Activated T-helper 1 cell treated with Interleukin-2 at 50 U/mL for 16 hours (primary cell): ENCODE measurements at places on chromosomes 2 and 18.

DNA sequence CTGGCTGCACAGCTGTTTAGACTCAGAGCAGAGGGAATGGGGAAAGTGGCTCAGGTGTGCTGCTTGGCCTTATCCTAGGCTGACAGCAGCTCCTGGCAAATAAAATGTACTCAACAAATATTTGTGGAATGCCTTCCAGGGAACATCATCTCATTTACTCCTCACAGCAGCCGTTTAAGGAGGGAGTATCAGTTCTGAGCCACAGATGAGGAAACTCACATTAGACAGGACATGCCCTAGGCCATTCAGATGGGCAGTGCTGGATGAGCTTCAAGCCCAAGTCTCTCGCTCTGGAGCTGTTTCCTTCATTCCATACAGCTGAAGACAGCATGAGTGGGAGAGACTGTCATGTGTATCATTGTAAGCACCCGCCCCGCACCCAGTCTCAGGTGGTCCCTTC, 129.6 kb upstream of the CNGA3 start:
- no peak for DNase-seq

DNA sequence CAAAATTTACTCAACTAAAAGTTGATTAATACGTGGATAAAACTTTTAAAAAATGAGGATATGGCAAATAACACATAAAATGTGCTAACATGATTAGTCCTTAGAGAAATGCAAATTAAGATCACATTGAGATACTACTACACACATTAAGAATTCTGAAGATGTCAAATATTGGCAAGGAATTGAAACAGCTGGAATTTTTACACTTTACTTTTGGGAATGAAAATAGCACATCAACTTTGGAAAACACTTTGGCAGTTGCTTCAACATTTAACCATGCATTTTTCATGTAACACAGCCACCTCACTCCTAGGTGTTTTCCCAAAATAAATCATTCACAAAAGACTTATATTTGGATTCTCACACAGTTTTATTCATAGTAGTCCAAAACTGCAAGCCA, 687.9 kb upstream of the SETBP1 start:
- no peak for DNase-seq

- DNase-seq = no peak
Measured at GRCh38 chr2:19507137-19507536, 148.7 kb upstream of the OSR1 start.

- no peak for DNase-seq
Measured at GRCh38 chr2:173983391-173983871, 18.3 kb upstream of the SP3 start.

DNA sequence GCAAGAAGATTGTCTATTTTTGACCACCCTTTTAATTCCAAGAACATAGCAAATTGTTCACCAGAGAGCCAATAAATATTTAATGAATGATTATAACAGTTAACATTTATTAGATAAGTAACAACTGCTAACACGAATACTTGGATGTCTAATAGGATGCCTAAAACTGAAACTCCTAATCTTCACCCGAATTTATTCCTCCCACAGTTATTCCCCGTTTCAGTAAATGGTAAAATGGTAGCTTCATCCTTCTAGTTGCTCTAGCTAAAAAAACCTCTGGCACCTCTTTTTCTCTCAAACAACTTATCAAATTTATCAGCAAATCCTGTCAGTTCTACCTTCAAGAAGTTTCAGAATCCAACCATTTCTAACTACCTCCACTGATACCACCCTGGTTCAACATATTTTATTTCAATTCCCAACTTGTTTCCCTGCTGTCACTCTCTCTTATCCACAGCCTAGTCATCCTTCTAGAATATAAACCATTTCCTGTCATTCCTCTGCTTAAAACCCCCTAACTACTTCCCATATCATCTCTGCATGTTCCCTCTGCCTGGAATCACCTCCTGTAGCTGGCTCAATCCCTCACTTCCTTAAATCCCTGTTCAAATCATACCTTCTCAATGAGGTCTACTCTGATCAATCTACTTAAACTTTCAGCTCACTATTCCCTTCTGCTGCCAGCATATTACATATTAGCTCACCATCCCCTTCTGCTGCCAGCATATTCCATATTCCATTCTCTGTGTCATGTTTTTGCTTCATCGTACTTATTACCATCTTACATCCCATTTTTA, 93.8 kb downstream of the ROCK2 start:
- no peak for DNase-seq

DNA sequence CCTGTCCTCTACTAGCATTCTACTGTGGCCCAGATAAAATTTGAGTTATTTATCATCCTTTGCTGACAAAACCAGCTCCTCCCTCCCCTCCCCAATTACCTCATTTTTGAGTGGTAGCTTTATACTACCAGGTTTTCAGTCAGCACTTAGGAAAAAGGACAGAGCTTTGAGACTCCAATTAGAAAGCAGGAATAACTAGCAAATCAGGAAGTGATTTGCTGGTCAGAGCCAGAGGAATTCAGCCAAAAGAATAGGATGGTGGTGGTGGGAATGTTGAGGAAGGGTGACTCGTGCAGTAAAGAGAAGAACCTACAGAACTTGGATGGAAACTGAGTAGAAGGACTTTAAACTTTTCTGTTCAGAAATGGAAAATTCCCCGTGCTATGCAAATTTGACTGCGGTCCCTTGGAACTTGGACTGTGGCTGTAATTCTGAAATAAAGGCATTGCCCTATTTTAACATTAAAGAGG, 3.7 kb downstream of the MYL12B start:
- DNase-seq = no peak

- no peak for DNase-seq
Measured at GRCh38 chr2:218645126-218645525, 14.3 kb downstream of the ZNF142 start.

DNA sequence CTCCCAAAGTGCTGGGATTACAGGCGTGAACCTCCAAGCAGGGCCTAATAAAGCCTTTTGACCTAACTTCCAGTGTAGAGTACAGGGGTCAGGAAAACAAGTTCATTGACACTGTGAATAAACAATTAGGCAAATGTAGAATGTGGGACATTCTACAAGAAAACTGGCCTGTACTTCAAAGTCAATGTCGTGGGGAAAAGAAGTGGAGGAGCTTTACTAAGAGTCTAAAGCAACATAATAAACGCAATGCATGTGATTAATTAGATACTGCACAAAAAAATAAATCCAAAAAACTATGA, 3.6 kb upstream of the RRM2 start:
- no peak for DNase-seq

DNA sequence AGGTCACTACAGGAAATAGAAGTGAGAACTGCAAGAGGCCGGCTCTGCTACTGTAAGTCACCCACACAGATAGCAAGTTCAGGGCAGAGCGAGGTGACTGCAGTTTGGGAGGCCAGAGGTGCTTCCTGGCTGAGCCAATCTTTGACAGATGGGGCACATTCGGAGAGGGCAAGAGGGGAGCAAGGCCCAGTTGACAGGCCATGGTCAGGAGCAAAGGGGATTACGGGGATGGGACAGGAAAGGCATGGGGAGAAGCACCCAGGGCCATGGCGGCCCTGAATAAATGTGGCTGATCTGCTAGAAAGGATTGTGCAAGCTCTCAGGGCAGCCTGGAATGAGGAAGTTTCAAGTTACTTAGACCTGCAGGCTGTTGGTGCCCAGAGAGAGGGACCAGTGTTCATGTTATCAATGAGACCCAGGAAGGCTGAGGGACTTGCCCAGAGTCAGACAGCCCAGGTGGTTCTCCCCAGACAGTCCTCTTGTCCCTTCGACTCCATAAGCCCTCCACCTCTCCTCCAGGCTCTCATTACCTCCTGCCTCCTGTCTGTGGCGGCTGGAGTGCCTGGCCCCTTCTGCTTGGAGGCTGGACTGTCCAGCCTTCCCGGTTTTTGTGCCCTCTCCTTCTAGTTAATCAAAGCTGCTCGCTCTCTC, 123.3 kb downstream of the CTIF start:
- no peak for DNase-seq

GRCh38 chr18:44817831-44818473, 137.3 kb downstream of the SETBP1 start:
- DNase-seq = no peak

DNA sequence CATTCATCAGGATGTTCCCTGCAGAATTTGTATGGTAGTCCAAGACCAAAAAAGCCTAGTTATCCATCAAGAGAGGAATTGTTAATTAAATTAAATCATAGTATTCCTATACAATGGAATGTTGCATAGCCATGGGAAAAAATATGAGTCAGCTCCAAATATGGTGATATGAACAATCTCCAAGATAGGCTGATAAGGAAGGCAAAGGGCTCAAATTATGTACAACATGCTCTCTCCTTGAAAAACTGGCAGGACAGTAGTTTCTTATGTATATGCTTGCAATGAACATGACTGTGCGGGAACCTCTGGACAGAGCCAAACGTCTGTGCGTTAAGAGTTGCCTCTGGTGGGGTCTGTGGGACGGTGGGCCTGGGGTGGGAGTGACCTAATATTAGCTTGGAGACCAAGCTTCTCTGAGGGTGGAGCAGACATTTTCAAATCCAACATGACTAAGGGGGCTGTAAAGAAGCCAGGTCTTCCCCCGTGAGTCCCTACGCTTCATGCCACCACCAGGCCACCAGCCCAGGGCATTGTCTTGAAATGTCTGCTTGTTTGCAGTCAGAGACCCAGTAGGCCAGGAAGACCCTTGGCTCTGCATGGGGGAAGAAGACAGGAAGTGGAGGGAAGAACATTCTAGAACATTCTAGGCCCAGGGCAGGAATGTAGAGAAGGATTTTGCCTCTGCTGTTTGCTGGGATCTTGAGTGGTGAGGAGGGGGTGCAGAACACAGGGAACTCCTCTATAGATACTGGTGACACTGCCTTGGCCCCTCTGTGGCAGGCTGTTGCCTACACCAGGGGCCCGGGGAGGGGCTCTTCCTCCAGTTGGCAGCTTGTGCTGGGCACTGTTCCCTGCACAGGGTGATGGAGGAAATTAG, 244.0 kb upstream of the HS6ST1 start:
- DNase-seq = no peak

DNA sequence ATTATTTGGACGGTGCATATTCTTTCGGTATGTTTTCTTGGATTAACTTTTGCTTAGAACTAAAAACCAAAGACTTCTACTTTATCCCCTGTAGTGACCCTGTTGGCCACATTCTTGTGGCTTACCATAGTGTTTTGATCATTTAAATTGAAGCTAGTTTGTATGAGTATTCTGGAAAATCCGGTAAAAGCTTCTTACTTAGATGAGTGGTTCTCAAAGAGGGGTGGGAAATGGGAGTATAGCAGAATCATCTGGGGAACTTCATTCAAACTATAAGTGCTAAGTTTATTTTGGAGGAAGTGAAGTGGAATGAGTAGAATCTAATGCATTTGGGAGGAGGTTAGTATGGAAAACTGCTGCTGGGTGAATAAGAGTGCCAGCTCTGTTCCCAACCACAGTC, 3.8 kb downstream of the PPP1CB start:
- no peak for DNase-seq

DNA sequence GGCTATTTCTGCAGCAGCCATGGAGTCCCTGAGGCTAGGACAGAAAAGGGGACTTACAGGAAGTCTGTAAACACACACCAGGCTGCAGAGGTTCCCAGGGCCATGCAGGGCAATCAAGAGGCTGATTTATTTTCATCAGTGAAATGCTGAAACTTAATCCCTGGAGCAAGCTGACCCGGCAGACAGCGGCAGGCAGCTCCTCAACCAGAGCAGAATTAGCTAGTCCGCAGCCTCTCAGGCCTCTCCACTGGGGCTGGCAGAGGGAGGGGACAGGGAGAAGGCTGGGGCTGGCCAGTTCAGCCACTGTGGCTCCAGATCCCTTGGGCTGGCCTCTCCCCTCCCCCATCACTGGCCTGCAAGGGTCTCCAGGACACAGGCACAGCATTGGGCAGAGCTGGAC, 136.3 kb downstream of the TNS1 start:
- no peak for DNase-seq

DNA sequence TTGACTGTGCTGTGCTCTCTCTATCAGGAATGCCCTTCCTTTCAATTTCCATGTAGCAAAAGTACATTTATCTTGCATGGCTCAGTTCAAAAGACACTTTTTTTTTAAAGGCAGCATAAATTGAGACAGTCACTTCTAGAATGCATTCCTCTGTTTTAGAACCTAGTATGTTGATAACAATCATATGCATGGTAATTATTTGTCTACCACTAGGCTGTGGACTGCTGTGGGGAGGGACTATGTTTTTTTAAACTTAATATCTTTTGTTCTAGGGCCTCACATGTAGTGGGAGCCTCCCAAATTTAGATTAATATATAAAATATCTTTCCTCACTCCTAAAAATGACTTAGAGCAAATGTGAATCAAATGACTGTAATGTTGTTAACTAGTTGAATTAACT, 269.9 kb downstream of the MEIS1 start:
- DNase-seq = no peak

DNA sequence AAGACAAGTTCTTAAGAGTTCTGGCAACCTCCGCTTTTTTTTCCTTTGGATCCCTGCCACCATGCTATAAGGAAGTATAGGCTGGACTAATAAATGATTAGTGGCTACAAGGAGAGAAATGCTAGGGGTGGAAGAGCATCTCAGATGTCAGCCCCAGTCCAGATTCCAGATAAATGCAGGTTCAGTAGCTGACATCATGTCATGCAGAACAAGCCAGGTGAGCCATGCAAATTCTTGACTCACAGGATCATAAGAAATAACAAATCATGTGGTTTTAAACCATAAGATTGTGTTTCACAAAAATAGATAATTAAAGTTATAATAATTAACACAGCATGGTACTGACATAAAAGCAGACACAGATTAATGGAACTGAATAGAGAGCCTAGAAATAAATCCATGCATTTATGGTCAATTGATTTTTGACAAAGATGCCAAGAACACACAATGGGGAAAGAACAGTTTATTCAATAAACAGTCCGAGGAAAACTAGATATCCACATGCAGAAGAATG, 152.9 kb upstream of the SESTD1 start:
- no peak for DNase-seq

- no peak for DNase-seq
Measured at GRCh38 chr2:235594964-235595363, 101.1 kb downstream of the AGAP1 start.

GRCh38 chr2:230124757-230125431, 56.2 kb upstream of the SLC16A14 start:
- DNase-seq = no peak

GRCh38 chr18:74722237-74722636, 124.6 kb downstream of the ZNF407 start:
- no peak for DNase-seq

DNA sequence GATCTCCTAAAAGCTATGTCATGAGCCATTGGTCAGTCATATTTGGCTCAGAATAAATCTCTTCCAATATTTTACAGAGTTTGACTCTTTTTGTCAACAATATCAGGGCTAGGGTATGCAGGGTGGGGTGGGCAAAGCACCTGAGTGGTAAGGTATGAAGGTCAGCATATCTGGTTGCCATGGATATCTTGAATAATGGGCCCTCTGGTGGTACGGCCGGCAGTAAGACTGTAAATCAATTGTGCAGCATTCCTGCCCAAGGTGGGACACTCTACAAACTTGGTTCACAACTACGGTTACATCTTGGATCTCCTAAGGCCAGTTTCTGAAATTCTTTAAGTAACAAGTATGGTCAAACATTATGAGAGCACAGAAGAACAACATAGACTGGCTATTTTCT, 119.6 kb downstream of the SPOPL start:
- DNase-seq = no peak

- no peak for DNase-seq
Measured at GRCh38 chr18:79853303-79853992, 55.7 kb downstream of the KCNG2 start.
